ENCODE measurements at places on chromosomes 16 and 17. TPM values are rescaled to one million over a fixed set of nuclear protein-coding genes. Genes with fewer than 3 reads are reported as not detected.

CDH5 gene
- total RNA-seq: 0.09 TPM

PITPNM3 gene
- total RNA-seq: 1.9 TPM

CIITA gene
- 0.20 TPM for total RNA-seq

DNA sequence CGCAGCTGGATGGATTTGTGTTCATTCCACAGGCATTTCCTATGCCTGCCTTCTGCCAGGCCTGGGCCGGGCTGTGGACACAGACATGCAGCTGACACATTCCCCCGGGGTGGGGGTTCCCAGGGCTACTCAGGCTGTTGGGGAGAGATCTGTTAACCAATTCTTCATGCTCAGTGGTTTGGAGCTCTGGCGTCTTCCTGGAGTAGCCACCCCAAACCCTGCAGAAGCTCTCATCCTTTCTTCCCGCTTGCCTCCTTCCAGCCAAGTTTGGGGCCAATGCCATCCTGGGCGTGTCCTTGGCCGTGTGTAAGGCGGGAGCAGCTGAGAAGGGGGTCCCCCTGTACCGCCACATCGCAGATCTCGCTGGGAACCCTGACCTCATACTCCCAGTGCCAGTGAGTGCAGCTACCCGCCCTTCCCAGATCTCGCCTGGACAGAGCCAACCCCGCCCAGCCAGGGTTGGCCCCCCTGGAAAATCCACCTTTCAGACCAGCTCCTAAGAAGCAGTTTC, 2.6 kb downstream of the ENO3 start:
- DNase-seq: no peak
- H3K36me3 ChIP-seq: no peaks in the 10 kb centered on the region
- H3K4me1 ChIP-seq: peaks cover 19% of the 10 kb centered on the region

DNA sequence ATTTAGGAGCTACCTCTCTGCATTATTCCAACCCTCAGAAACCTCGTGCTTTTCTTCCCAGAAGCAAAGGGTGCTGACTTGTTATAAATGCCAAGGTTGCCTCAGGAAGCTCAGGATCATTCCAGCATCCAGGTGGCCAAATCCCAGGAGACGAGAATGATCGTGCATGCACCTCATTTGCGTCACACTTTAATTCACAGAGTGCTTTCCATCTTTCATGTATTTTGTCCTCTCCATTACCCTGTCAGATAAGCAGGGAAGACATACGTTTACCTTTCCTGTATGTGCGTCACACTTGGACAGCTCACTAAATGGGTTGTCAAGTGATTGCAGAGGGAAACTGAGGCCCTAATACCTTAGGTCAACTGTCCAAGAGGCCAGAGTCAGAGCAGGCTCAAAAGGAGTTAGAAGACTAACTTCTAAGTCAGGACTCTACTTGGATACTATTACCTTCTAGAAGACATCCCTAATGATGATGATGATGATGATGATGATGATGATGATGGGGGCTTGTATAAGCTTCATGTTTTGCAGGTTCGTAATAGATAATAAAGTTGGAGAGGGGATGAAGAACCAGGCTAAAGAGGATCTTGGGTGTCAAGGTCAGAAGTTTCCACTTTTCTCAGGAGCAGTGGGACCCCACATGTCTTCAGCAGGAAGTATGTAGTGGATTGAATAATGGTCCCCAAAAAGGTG, 150.6 kb upstream of the TNRC6C start:
- H3K4me1 ChIP-seq: peaks cover 2% of the 10 kb centered on the region
- H3K27ac ChIP-seq: no peak overlapping the region
- no peaks in the 10 kb centered on the region for H3K36me3 ChIP-seq
- peaks cover 57% of the 10 kb centered on the region for H3K27me3 ChIP-seq
- H3K4me3 ChIP-seq: no peak overlapping the region

DNA sequence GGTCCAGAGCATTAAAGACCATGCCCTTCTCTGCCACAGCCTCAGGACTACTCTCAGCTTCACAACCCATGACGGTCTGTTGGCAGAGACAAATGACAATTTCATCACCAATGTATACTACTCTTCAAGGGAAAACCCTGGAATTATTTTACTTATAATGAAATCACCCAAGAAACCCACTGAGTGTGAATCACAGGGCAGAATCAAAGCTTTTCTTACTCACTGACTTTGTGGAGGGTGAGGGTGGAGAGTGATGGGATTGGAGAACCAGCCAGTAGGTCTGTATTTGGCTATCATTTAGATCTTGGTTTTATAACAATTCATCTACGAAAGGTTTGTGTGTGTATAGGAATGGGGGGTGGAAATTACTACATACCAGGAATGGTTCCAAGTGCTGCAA, 442.6 kb downstream of the SHISA9 start:
- H3K27me3 ChIP-seq: peaks cover 3% of the 10 kb centered on the region
- no peaks in the 10 kb centered on the region for H3K36me3 ChIP-seq
- H3K4me3 ChIP-seq: no peak overlapping the region
- no peak for DNase-seq
- no peaks in the 10 kb centered on the region for H3K4me1 ChIP-seq
- no peak overlapping the region for H3K27ac ChIP-seq

All from mesothelial cell of epicardium (in vitro differentiated cells).